Iris pigment epithelial cell (primary cell): ENCODE measurements at places on chromosomes 3 and 15.

DNA sequence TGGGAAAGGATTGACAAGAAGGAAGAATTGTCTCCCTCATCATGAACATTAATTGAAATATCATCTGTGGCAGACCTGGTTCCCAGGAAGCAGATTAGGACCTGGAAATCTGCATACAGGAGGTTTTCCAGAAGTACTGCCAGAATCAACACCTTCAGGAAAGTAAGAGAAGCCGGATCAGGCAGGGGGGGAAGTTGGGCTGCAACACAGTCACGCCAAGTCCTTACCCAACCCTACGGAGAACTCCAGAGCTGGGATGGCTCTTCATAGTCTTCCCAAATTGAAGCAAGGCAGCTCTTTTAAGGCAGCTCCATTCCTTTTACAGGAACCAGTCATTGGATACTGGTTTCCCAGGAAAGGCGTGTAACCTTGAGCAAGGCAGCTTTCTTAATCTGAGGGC lies 35.2 kb upstream of the BFSP2 start:
- DNase-seq = no peak

DNA sequence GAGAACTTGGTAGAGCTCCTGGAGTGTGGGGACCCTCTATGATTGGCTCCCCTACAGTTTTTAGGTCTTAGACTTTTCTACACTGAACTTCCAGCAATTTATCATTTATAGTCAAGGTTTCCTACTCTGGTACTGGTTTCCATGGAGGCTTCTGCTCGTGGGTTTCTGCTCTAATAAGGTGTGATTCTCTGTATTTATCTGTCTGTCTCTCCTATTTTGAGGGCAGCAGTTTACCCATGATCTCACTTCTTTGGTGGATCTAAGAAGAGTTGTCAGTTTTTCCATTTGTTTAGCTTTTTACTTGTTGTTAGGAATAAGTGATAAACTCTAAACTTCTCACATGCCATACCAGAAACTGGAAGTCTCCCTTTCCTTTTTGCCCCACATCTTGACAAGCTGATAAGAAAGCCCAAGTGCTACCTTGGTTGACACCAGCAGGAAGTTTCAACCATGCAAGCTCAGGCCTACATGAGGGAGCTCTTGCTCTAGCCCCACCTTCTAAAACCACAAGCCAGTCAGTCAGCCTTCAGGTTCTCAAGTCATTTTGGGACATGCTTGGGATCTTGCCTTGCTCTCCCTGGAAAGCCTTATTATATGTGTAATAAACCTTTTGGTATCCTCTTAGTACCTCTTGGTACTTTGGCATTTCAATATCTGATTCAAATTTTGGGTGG lies 10.0 kb downstream of the TIMMDC1 start:
- no peak for DNase-seq

DNA sequence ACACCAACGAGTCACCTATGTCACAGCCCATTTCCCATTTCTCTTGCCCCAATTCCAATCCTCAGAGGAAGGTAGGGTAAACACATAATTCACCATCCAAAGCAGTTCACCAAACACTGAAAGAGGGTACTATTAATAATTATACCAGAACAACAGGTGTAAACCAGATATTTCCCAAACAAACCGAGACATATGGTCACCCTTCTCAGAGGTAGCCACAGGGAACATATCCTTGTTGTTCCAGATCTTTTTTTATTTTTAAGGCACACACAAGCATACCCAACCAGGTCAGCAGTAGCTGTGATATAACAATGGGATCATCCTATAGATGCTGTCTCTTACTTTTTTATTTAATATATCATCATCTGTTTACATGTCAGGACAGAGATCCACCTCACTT lies 24.7 kb downstream of the MAGI1 start:
- DNase-seq = no peak

DNA sequence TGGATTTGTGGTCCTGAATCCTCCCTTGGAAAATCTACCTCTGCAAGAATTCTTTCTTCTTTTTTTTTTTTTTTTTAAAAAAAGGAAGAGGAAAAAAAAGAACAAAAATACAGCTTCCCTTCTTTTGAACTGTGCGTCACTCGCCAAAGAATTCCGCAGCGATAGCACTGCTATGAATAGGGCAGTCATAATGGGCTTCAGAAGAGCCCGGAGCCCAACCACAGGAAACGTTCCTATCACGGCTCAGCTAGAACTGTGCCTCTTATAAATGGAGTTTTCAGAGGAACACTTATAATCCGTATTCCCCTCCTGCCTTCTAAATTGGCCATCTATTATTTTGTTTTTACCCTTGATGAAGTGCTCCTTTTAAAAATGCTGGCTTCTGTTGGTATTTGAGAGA lies 227.7 kb downstream of the ADAMTS17 start:
- DNase-seq = peak; percentile 84

GRCh38 chr15:59352683-59353082 lies 20.0 kb downstream of the MYO1E start:
- no peak for DNase-seq

DNA sequence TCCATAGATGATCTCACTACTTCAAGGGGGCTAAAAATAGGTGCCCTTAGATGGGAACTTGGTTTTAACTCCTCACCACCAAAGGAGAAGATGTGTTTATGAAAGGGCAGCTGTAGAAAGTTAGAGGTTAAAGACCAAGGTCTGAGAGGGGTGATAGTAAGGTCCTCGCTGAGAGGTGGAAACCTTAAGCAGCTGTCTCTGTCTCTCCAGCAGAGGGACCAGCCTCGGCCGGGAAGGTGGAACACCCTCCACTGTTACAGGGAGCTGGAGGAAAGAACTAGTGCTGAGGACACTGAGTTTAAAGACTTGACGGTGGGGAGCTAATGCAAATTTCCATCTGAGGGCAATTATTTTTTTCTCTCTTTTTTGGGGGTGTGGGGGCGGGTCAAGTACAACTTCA lies 8.9 kb upstream of the RLBP1 start:
- DNase-seq = no peak

GRCh38 chr15:52783191-52783829 lies 6.8 kb downstream of the ONECUT1 start:
- DNase-seq = no peak

- DNase-seq = no peak
Observed at GRCh38 chr3:69747511-69748258, 8.4 kb downstream of the MITF start.

- no peak for DNase-seq
Observed at GRCh38 chr3:58333206-58334012, 717 bp downstream of the PXK start.

- no peak for DNase-seq
Observed at GRCh38 chr3:57142411-57142723, 22.8 kb downstream of the IL17RD start.

DNA sequence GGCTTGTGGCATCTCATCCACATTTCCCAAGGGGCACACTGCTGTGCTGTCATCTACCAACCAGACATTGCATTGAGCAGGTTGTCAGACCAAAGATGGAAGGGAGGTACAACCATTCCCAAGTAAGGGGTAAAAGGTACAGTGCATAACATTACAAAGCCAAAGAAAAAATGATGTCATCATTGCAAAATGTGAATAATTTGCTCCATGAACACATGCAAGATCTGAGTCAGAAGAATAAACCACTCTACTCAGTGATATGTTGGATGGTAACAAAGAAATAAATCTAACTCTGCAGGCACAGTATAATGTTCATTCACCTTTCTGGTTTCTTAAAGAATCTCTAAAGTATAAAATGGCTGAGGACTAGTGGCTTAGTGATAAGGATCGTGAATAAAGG lies 202.7 kb downstream of the MAGI1 start:
- peak; percentile 74 for DNase-seq

DNA sequence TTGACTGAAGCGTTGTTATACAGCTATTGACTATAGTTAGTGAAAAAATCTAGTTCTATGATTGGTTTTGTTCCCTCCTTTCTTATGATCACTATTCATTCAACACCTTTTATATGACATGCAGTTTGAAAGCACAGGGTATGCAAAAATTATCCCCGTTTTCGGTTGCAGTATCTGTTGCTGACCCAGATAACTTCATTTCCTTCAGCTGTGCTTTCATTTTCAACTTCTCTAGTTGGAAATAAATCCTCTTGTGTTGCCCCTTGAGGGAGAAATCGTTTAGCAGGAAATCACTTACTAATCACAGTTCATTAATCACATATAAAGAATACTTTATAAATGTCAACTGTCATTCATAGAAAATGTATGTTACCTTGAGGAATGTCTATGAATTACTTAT lies 55.1 kb downstream of the MBNL1 start:
- no peak for DNase-seq

- DNase-seq = peak; percentile 58
Observed at GRCh38 chr15:96331945-96332636, 1.6 kb downstream of the NR2F2 start.

DNA sequence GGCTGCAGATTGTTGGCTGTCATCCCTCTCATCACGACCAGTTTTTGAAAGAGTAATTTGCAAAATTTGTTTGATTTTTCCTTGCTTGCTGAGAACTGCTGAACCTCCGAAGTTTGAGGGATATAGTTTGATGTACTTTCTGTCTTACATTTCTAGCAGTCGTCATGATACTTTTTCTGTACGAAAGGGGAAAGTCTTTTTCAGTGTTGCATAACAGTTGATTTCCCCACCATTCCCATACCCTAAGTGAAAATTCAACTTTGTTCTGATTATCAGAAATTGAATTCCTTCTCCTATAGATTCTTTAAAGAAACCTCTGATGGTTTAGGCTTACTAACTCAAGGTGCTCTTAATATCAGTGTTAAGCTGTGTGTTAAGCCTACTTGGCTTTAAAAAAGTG lies 1.6 kb downstream of the PDE8A start:
- DNase-seq = peak; percentile 38
